ENCODE measurements at places on chromosomes 3 and 15.

DNA sequence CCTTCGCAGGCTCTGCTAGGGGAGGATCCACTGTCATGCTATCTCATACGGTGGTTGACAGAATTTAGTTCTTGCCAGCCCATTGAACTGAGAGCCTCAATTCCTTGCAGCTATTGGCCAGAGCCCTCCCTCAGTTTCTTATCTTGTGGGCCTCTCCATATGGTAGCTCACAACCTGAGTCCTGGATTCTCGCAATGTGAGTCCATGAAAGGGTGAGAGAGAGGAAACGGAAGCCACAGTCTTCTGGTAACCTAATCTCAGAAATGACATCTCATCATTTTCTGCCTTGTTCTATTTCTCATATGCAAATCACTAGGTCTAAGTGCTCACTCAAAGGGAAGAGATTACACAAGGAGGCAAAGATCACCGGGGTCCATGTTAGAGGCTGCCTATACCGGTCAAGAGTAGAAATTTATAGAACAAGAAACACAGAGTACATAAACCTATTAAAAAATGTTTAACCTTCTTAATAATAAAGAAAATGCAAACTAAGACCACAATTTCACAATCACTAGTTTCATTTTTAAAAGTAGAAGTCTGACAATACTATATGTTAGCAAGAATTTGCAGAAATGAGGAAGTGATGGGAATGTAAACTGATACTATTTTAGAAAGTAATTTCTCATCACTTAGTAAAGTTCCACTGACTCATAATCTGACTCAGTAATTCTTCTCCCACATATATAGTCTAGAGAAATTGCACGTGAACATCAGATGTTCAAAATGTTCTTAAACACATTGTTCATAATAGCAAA, 378.4 kb upstream of the AGTR1 start:
- peak; percentile 78 for DNase-seq

GRCh38 chr3:186220365-186220764, 111.5 kb upstream of the ETV5 start:
- DNase-seq: peak; percentile 64

DNA sequence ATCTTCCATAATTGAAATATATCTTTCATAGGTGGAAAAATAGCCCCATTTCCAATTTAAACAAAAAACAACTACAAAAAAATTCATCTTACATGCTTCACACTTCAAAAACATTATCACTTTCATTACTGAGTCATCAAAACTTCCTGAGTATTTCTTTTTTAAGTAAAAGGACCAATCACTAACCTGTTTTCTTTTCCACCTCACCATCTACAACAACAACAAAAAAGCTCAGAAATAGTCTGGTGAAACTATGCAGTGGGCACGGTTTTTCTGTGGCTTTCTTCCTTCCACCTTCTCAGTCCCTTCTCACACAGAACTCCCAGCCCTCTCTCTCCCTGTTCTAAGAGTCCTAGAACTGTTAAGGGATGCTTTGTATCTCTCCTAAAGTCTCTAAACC, 20.3 kb upstream of the TNIK start:
- peak; percentile 54 for DNase-seq

- DNase-seq: no peak
Observed at GRCh38 chr3:173354124-173354523, 43.4 kb upstream of the NLGN1 start.

- no peak for DNase-seq
Observed at GRCh38 chr3:64561325-64561843, 126.4 kb downstream of the ADAMTS9 start.
